Heart right ventricle (tissue), 16 donors: ENCODE measurements at places on chromosomes 13 and 19. TPM values are rescaled to one million over a fixed set of nuclear protein-coding genes. Genes with fewer than 3 reads are reported as not detected.
A peak's percentile ranks its signal among the peaks of the same experiment; 100 is the strongest.

- no peak for DNase-seq
Measured at GRCh38 chr19:17869114-17869608, 2.6 kb upstream of the SLC5A5 start.

GRCh38 chr13:32924886-32925285 lies 91.3 kb upstream of the KL start:
- DNase-seq = no peak

GRCh38 chr13:97892717-97893116 lies 60.8 kb upstream of the IPO5 start:
- DNase-seq = no peak

- DNase-seq = peak; percentile 58
Measured at GRCh38 chr19:18408053-18408476, 10.6 kb upstream of the LRRC25 start.

DNA sequence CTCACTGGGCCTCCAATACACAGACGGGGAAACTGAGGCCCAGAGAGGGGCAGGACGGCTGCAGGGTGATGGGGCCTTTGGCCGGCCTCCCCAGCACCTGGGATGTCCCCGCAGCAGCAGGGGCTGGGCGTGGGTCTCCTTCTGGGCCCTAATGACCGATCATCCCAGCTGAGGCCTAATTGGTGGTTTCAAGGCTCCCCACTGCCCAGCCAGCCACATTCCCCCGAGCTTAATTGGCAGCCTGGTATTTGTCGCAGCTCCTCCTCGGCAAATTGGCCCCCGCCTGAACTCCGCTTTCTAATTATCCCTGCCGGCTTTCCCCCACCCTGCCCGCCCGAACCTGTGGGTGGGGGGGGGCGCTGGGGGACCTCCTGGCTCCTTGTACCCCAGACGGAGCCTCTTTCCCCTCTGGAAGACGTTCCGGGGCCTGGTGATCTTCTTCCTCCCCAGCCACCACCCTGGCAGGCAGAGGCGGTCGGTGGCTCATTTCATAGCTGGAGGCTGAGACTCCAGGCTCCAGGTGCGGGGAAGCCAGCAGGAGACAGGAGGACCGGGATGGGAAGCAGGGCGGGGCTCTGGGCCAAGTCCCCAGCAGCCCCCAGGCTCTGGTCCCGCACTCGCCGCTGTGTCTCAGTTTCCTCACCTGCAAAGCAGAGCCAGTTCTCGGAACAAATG lies 27.2 kb upstream of the WDR18 start:
- no peak for DNase-seq

GRCh38 chr13:114025714-114026431 lies 52.0 kb upstream of the C13orf46 start:
- DNase-seq = no peak

Gene FAM83E
- not detected for total RNA-seq

GRCh38 chr19:30310602-30311263 lies 61.5 kb upstream of the ZNF536 start:
- DNase-seq = no peak

Gene SCN1B
- total RNA-seq = 44.7 TPM

GRCh38 chr13:112760435-112760834 lies 70.6 kb downstream of the ATP11A start:
- DNase-seq = no peak

GRCh38 chr19:1025960-1026782 lies at the start of gene CNN2:
CNN2 (plus strand) TSS chr19:1026608; CDS start chr19:1026662, 54 bp downstream.
- peak; percentile 78 for DNase-seq

DNA sequence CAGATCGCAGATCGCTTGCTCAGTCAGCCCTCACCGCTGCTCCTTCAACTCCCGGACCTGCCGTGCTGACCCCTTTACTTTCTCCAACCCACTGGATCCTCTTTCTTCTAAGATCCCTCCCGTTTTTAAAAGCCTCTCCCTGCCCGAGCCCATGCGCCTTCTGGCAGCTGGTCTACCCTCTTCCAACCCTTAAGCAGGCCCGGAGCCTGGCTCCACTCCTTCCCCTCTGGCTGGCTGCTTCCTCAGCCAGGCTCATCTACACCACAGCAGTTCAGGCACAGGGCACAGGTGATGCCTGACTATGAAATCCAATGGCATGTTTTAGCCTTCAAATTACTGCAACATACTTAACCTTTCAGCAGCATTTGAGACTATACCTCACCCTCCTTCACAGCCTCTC lies 63.8 kb upstream of the PABPC3 start:
- DNase-seq = no peak

DNA sequence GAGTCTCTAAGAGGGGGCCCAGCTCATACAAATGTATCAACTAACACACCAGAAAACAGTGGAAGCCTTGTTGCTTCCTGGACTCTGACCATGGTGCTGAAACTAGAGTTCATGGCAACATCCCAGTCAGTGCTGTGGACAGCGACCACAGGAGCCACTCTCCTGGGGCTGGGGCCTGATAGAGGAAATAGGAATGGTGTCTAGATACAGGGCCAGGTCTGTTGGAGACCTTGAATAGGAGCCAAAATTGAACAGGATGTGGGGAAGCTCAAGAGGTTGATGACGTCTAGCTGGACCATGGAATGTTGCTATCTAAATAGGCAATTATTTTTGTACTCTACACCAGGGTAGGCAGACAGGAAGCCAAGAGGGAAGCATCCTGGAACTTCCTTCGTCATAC lies 21.7 kb downstream of the LILRB4 start:
- DNase-seq = peak; percentile 24

GRCh38 chr19:41904118-41904870 lies 21.3 kb downstream of the ARHGEF1 start:
- no peak for DNase-seq

Gene ATP4B
- total RNA-seq = not detected

DNA sequence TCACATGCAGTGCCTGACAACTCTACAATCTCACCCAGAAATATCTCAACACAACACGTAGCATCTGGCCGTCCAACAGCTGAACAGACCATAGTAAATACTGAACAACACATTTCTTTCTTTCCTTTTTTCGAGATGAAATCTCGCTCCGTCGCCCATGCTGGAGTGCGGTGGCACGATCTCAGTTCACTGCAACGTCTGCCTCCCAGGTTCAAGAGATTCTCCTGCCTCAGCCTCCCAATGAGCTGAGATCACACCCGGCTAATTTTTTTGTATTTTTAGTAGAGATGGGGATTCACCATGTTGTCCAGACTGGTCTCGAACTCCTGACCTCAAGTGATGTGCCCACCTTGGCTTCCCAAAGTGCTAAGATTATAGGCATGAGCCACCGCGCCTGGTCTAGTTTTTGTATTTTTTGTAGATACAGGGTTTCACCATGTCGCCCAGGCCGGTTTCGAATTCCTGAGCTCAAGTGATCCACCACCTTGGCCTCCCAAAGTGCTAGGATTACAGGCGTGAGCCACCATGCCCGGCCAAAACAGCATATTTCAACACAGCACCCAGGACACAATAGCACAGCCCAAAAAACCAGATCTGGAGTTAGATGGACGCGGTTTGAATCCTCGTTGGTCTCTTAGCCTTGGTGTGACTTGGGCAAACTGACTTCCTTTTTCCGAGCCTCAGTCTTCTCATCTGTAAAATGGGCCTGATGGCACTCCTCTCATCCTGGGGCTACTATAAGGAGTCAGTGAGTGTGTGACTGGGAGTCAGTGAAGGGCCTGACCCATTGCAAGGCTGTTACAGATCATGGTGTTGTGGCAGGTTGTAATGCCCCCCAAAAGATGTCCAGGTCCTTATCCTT lies 22.6 kb downstream of the CYP2A6 start:
- DNase-seq = no peak

DNA sequence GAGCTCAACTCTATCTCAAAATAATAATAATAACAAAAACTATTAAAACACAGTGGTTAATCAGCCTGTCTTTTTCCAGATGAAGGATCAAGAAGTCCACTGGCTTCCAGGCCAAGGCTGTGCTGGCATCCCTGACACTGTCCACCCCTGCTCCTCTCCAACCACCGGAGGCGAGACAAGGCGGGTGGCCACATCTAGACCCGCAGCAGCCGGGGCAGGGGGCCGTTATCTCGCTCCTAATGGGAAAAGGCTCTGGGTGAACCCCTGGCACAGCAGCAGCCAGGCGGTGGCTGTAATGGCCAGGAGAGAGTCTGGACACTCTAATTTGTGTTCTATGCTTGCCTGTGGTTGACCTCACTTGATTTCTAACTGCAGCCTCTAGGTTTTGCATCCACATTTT lies 158.0 kb upstream of the SOX1 start:
- DNase-seq = no peak

DNA sequence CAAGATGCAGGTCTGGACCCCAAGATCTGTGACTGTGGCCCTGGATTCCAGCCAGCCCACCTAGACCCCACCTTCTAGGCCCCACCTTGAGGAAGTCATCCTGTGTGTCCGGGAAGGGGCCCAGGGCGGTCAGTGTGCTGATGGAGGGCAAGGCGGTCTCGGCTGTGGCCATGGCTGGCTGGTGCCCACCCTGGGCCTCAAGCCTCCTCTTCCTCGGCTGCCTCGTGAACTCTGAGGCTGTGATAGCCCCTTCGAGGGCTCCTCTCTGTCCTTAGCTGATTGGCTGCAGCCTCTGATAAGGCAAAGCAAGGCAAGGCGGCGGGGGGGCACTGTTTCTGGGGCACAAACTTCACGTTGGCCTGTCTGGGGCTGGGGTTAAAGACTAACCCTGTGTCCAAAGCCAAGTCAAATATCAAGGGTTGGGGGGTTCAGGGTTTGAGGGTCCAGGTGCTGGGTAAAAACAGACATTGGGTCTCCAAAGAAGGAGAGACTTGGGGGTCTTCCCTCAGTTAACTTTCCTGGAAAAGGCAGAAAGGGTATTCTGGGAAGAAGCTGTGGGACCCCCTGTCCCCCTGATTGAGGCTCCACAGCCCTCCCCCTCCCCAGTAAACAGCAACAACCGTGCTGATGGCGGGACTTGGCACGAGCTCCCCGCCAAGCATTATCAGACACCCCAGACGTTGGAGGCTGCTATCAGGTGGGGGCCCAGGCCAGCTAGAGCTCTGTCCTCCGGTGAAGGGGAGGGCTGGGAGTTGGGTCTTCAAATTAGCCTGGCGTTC lies at the start of gene KLF1:
Gene KLF1 (minus strand): TSS at position 233 of the 779 bp plus-strand sequence. CDS start 61 bp downstream, at position 172.
- no peak for DNase-seq

GRCh38 chr19:42401365-42402303 lies 11.5 kb upstream of the CNFN start:
- peak; percentile 85 for DNase-seq

Gene SPTBN4
- total RNA-seq = 6.5 TPM

GRCh38 chr13:112910016-112910415 lies 59.0 kb upstream of the MCF2L start:
- DNase-seq = no peak

- no peak for DNase-seq
Measured at GRCh38 chr13:110263888-110264287, 43.1 kb downstream of the COL4A1 start.

GRCh38 chr19:8265872-8266271 lies 42.3 kb downstream of the CD320 start:
- DNase-seq = no peak

- DNase-seq = no peak
Measured at GRCh38 chr13:24616514-24616913, 63.7 kb upstream of the ATP12A start.

DNA sequence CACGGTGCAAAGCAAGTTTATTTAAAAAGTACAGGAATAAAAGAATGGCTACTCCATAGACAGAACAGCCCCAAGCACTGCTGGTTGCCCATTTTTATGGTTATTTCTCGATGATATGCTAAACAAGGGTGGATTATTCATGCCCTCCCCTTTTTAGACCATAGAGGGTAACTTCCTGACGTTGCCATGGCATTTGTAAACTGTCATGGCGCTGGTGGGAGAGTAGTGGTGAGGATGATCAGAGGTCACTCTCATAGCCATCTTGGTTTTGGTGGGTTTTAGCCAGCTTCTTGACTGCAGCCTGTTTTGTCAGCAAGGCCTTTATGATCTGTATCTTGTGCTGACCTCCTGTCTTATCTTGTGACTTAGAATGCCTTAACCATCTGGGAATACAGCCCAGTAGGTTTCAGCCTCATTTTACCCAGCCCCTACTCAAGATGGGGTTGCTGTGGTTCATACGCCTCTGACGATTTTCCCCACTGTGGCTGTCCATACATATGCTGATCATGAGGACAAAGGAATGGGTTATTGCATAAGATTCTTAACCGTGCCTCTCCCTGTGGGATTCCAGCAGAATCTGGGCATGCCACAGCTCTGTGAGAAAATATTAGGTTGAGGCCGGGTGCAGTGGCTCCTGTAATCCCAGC lies 36.9 kb upstream of the ZNF507 start:
- DNase-seq = no peak

GRCh38 chr19:53254411-53255341 lies at the start of gene ZNF677:
ZNF677 (minus strand) TSS chr19:53254873; CDS start chr19:53251550, 3,323 bp downstream.
- DNase-seq = peak; percentile 94

Gene LGALS14
- not detected for total RNA-seq

Gene ITPKC
- 6.4 TPM for total RNA-seq

GRCh38 chr19:51807111-51807701 lies 12.2 kb downstream of the FPR3 start:
- DNase-seq = no peak

DNA sequence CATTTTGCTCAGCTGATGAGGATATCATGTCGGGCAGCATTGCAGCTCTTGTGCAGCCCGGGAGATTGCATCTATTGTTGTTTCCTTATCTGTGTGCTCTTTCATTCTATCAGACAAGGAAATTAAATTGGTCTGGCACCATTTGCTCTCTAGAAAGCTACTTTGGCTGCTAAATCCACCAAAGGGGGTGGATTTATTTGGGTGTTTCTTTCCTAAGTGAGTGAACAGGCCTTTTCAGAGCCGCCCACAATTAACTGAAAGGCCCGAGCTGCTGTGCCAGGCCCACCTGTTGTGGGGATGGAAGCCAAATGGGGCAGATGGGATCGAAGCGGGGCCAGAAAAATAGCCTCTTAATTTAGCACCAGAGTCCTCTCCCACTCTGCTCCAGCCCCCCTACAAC lies 99.4 kb downstream of the DNAJC15 start:
- no peak for DNase-seq

Gene LGALS7B
- total RNA-seq = 0.60 TPM

DNA sequence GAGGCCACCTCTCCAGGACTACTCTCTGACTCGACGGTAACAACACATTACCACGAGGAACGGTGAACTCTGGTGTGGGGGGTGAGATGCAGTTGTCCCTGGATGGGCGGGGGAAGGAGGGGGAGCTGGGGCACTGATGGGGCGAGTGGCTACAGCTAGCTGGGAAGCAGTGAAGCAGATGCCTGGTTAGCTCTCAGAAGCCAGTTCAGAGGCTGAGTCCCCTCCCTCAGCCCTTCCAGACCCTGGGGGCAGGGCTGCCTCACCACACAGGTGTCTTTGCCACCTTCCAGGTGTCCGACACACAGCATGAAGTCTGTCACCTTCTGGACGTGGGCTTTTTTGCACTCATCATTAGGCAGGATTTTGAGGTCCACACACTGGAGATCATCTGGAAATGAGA lies 4.0 kb downstream of the KLK1 start:
- DNase-seq = no peak

Gene CILP2
- total RNA-seq = 0.19 TPM

DNA sequence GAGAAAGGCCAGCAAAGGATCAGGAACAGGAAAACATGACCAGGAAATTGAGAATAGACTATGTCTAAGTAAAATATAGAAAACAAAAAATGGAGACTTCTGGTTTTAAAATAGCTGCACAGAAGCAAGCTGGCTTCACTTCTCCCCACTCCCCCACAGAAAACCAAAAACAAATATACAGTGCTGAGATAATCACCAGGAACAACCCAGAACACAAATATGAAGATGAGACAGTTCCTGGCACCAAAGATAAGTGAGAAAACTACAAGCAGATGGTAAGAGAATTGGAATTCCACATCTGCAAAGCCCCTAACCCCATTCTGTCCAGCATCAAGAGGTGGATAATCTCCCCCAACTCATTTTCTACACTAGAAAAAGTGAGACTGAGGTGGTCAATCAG lies 397.7 kb downstream of the SUCLA2 start:
- DNase-seq = no peak
